Hepatocyte (in vitro differentiated cells): ENCODE measurements at places on chromosomes 1 and 21. TPM values are rescaled to one million over a fixed set of nuclear protein-coding genes. Genes with fewer than 3 reads are reported as not detected.

Gene TTC4
- total RNA-seq = 19.4 and 20.0 TPM in 2 replicates

Gene CYP4Z1
- 0.52 TPM in 1 of 2 replicates, not detected in the other for total RNA-seq

DNA sequence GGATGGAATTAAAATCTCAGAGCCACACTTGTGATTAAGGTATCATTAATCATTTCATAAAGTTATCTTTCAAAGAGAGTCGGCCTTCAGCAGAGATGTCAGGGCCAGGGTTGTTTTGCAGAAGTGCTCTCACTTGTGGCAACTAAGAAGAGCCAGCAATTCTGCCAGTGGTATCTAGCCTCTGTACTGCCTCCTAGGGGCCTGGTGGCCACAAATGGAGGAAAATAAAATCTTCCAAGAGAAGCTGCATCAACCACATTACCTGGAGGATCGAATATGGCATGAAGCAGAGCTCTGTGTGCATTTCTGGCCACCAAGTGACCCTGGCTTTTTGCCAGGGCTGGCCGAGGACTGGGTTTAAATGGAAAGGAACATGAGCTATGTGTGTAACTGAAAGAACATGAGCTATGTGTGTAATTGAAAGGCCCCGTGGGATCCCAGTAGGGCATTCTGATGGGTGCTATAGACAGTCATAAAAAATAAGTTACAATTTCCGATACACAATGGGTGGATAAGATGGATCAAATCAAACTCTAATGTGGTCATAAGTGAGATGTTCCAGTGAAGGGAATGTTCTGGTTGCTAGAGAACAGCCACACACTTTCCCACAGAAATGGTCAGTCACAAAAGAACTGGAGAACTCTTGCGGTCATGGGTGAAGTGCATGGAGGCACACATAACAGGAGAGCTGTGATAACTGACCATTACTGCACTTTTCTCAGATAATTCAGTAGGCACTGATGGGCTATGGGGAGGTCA, 335.8 kb downstream of the CAMTA1 start:
- DNase-seq = no peak

DNA sequence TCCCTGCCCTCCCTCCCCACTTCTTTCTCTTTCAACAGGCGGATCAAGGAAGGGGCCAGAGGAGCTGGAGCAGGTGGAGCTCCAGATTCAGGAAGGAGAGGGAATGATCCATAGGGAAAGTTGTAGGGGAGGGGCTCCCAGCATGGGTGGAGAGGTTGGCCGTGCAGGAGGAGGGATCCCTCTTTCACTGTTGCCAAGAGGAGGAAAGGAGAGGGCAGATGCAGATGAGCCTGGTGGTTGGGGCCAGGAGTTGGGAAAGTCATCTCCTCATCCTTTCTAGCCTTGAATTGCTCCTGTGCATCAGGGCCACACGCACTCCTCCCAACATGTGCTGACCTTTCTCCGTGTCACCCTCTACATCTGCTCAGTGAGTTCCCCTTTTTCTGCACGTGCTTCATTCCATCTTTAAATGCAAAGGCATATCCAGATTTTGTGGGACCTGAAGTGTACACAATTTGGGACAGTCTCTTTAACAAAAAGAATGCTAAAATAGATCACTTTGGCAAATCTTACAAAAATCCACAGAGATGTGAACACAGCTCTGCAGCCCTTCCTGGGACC, 32.4 kb downstream of the ZBTB18 start:
- DNase-seq = no peak

DNA sequence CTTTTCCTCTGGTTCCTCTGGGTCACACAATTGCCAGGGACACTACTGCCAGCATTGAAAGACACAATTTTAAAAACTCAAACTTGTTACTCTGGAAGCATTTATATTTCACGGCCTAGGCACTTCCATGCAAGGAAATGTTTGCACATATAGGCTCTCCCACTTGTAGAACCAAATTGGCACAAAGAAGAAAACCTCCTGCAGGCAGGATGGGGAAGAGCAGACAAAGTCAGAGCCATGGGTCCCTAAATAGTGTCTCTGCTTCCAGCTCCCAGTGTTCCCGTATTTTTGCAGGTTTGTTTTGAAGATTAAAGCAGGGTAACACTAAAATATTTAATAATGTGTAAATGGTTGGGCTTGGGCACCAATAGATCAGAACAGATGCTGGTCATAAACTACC, 19.0 kb upstream of the ADGRL2 start:
- DNase-seq = no peak

Gene PLXNA2
- 8.3 and 9.8 TPM in 2 replicates for total RNA-seq
